ENCODE measurements at places on chromosomes 5 and 9. TPM values are rescaled to one million over a fixed set of nuclear protein-coding genes. Genes with fewer than 3 reads are reported as not detected.

DNA sequence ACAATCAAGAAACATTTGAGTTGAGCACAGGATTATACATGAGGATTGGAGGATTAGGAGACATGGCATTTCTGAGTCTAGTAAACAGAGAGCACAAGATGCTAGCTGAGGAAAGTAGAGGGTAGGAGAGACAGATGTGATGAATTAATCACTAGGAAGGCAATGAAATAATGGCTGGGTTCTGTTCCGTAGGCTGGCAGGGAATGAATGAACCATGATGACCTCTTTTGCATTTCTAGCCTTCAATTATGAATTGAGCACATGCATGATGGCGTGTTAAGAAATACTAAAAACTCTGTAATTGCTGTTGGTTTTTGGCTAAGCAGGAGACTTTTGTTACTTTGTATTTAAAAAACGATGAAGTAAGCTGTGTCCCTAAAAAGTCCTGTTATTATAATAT, 420.0 kb upstream of the TLE4 start:
- no peak for ATAC-seq

PRDM9 gene
- total RNA-seq: not detected

PAEP gene
- total RNA-seq: not detected

- peak; percentile 91 for ATAC-seq
These were observed 74.2 kb upstream of the SUSD1 start for GRCh38 chr9:112249277-112249676.

DNA sequence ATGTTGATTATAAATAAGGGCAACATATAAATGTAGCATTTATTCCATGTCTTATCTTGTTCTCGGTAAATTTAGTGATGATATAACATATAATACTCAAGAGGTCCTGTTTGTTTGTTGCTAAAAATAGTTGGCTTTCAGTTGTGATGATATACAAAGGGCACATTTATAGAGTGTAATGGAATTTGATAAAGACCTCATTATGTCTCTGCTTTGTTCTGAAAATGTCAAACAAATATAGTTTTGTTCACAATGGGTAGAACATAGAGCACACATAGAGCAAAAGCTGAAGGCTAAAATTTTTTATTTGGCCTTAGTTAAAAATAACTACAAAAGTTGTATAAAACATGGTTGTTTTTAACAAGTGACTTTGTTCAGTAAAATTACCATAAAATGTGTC, 477.1 kb upstream of the SMC2 start:
- ATAC-seq: no peak

PCDHA8 gene
- total RNA-seq: not detected

DNA sequence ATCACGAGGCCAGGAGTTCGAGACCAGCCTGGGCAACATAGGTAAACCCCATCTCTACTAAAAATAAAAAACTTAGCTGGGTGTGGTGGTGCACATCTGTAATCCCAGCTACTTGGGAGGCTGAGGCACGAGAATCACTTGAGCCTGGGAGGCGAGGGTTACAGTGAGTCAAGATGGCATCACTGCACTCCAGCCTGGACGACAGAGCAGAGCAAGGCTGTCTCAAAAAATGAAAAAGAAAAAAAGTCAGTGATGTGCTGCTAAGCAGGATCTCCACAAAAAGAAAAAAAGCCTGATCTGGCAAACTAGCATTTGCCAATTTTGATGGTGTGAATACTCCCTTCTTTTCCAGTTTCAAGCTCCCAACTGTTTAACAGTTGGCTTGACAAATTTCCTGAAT, 21.9 kb downstream of the F2R start:
- no peak for ATAC-seq

DNA sequence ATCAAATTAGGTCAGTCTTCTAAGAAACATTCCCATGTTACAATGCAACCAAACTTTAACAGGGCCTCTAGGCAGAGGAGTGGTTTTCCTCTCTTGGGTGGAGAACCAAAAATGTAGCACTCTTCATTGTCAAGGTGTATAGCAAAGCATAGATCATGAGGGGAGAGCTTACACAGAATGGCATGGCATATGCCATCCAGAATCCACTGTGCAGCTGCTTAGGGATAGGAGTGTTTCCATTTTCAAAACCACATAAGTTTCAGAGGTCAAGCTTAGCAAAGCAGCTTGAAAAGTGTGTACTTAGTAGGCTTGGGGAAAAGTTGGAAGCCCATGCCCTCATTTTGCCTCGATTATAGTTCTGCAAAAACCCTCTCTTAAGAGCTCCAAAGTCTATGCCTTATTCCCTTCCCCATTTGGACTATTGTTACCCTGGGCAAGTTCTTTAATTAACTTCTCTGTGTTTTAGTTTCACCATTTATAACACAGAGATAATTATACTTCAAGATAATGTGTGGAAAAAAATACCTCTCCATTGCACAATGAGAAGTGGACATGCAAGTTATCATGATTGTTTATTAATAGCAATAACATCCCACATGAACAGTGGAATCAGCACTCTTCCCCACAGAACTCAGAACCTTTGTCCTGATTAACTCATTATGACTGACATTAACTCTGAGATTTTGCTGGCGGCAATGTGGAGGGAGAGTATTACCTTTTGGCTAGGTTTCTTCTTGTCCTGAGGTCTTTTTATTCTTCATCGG, 398.9 kb upstream of the WWC1 start:
- no peak for ATAC-seq

DNA sequence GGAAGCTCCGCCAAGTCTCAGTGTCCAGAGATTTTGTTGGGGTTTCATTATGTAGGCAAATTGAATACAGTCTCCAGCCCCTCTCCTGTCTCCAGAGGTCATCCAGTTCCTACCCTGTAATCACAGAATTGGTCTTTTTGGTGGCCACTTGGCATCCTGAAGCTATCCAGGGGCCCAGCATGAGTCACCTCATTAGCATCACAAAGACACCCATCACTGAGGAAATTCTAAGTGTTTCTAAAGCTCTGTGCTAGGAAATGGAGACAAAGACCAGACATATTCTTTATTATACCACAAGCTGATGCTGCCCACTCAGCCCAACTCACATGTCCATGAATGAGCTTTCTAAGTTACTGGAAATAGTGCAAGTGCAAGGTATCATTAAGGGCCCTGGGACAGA, 229.9 kb downstream of the DOCK8 start:
- ATAC-seq: no peak

DNA sequence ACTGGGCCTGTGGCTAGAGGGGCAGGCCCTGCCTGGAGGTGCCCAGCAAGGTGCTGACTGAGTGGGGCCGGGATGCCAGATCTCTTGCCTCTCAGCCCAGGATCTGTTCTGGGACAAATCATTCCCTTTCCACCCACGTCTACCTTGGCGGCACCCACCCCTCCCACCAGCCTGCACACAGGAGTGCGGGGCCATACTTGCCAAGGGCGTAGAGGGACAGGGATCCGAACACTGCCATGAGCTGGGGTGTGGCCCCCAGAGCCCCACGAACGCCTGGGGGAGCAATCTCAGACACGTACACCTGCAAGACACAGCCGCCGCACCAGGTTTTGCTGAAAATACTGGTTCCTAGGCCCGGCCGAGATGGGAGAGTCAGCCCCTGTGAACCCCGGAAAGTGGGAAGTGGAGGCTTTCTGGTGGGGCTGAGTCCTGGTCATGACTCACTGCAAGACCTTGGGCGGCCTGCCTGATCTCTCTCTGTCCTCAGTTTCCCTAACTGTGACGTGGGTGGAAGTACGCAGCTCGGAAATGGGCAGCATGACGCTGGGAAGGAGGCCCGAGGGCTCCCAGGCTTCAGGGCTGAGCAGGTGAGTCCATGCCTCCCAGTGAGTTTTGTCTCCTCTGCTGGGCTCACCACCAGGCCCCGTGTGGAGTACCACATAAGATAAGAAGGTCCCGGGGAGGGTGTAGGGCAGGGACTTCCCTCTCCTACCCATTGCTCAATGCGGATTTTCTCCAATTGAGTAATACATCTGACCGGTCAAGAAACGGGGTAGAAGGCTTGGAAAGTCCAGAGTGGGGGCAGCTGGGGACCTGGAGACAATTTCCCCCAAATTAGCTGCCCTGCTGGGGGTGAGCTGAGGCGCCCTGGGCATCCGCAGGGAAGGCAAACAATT, 2.6 kb downstream of the SLC2A6 start:
- ATAC-seq: no peak

GRCh38 chr5:37208883-37209797, 40.0 kb downstream of the CPLANE1 start:
- peak; percentile 61 for ATAC-seq

SLC25A2 gene
- total RNA-seq: not detected

- no peak for ATAC-seq
These were observed 197.4 kb downstream of the SEMA5A start for GRCh38 chr5:9348401-9348996.

MED22 gene
- total RNA-seq: 21.3 TPM

GRCh38 chr9:131417264-131418142, 23.6 kb downstream of the PRRC2B start:
- peak; percentile 75 for ATAC-seq

DNA sequence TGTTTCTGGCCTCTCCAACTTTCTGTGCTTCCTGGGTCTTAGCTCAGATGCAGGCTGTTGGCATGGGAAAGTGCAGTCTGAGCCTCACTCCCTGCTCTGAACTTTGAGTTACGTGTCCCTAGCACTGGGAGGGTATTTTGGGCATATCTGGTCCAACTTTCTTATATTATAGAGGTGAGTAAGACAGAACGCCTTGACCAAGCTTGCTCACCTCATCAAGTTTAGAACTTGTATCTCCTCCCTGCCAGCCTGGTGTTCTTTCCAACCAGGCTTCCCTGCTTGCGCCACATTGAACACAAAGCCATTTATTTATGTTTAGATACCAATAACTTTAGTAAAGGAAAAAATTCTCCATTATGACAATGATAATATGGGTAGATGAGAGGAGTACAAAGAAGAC, 33.2 kb downstream of the TNC start:
- ATAC-seq: no peak

GRCh38 chr5:172441262-172441751, 13.0 kb downstream of the SH3PXD2B start:
- ATAC-seq: no peak

GHR gene
- not detected for total RNA-seq

DNA sequence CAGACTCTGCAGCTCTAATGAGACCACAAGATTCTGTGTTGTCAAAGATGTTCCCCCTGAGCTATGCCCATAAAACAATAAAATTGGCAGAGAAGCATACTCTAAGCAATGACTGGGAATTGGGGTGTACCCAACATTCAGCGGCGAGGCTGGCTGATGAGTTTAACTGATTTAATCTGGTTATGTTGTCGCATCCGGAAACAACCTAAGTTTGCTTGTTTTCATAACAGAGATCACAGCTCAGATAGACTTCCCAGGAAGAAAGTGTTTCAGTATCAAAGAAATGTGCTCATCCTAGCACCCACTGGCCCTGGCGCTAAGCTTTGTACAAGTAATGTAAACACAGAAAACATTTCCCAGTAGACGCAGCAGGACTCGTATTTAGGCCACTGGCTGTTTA, 7.4 kb downstream of the SEMA5A start:
- ATAC-seq: no peak

GRCh38 chr5:6886866-6887265, 173.6 kb downstream of the TENT4A start:
- ATAC-seq: no peak

DNA sequence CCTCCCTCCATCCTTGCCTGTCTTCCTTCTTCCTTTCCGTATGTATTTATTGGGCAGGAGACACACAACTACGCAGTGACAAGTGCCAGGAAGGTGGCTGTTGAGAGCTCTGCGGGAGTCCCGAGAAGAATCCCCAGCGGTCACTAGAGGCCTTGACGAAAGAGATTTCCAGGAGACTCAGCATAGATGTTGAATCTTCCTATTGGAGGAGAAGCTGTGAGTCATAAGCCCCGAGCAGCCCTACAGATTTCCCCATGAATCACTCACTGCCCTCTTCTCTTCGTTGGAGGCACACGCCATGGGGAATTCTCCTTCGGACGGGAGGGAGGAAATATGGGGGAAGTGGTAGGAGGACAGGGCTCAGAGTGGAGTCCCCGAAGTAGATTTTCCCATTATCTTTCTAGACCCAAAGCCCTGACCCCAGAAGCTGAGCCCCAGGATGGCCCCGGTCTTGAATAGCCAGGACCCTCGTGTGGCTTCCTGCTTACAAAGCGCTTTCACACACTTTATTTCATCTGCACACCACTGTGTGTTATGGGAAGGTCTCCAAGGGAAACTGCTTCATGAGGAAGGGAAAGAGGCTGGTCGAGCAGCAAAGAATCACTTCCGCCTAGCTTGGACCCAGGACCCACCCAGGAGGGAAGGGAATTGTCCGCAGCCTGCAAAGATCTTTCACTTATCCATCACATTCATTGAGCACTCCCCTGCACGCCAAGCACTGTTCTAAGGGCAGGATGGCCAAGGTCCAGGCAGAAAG, 12.7 kb downstream of the DUSP1 start:
- ATAC-seq: peak; percentile 87

PDGFRB gene
- 0.26 TPM for total RNA-seq

DNA sequence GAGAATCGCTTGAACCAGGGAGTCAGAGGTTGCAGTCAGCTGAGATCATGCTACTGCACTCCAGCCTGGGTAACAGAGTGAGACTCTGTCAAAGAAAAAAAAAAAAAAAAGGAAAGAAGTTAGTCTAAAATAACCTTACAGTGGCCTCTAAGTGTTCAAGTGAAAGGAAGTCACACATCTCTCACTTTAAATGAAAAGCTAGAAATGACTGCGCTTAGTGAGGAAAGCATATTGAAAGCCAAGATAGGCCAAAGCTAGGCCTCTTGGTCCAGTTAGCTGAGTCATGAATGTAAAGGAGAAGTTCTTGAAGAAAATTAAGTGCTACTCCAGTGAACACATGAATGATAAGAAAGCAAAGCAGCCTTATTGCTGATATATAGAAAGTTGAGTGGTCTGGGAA, 38.1 kb downstream of the ITGA1 start:
- ATAC-seq: peak; percentile 63

- no peak for ATAC-seq
These were observed 1.1 kb downstream of the ERCC6L2 start for GRCh38 chr9:95876595-95876994.

- no peak for ATAC-seq
These were observed 77.7 kb downstream of the STK10 start for GRCh38 chr5:172110260-172110815.

GRCh38 chr9:117784996-117785395, 80.8 kb downstream of the TLR4 start:
- ATAC-seq: no peak

- ATAC-seq: no peak
These were observed 3.0 kb upstream of the ERBIN start for GRCh38 chr5:65923339-65923738.

DNA sequence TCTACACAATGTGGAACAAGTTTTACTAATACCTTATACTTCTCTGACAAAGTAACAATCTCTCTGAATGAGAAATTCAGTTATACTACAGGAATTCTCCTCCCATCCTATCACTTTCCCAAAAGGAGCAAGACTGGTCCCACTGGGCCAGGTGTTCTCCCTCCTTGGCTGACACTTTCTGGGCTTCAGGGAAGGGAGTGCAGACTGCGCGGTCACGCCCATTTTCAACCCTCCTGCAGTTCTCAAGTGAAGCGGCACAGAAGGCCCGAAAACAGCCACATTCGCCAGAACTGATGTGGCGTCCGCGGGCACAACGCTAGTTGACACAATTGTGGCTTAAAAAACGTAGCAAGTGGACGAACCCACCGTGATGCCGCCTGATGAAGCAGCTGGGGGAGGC, 603 bp downstream of the SAXO1 start:
- ATAC-seq: no peak

ACSL6 gene
- 6.7 TPM for total RNA-seq
